Umbilical cord (tissue), 2 donors: ENCODE measurements at places on chromosomes 6 and 20. TPM values are rescaled to one million over a fixed set of nuclear protein-coding genes. Genes with fewer than 3 reads are reported as not detected.
A peak's percentile ranks its signal among the peaks of the same experiment; 100 is the strongest.

The SRF gene
- 34.2 TPM for total RNA-seq

DNA sequence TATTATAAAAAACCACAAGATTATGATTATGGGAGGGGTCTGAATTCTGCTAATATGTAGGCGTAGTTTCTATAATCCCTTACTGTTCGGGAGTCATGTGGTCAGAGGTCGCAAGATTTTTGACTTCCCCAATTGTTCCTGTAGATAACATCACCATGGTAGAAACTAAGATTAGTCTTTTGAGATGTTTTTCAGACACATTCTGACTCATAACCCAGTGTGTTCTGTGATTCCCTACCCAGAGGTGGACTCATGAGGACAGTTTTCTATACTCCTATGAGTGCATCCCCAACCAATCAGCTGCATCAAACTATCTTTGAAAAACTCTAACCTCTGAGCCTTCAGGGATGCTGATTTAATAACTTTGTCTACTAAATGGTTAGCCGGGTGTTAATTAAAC lies 175.5 kb downstream of the RFPL4B start:
- no peak for DNase-seq

The SPACA1 gene
- not detected for total RNA-seq

The FILIP1 gene
- total RNA-seq, result 79.2 TPM

DNA sequence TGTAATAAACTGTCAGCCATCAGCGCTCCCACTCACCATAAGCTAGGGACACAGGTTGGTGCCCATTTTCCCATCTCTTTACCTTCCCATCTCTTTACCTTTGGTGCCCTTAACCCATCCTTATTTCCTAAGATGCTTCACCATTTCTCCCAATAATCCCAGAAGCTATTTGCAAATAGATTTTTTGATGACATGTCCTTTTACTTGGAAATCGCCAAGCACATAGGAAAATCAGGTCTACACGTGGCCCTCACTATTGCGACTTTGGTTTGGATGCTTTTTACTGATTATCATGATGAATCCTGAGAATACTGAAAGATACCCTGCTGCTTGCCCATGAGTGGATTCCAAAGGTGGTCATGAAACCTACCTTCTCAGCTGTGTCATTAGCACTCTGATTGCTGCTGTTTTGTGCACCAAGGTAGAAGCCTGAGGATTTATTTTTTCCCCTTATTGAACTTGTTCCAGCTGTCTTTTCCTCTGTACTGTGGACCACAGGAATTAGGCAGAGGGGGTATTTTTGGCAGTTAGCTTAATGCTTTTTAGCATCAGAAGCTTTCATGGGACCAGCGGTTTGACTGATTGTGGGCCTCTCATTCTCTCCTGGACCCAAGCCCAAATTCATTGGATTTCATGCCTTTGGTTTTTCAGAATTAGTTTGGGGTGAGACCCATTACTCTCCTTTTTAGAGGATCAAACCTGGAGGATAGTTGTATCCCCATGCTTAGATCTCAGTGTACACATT lies 229.6 kb upstream of the RIN2 start:
- no peak for DNase-seq

The BMP6 gene
- total RNA-seq, result 144 TPM

The FAXC gene
- 5.3 TPM for total RNA-seq

The PLCB4 gene
- total RNA-seq, result 7.2 TPM

The BRD2 gene
- total RNA-seq, result 73.7 TPM

The ADIG gene
- not detected for total RNA-seq

The NAPB gene
- 26.5 TPM for total RNA-seq

DNA sequence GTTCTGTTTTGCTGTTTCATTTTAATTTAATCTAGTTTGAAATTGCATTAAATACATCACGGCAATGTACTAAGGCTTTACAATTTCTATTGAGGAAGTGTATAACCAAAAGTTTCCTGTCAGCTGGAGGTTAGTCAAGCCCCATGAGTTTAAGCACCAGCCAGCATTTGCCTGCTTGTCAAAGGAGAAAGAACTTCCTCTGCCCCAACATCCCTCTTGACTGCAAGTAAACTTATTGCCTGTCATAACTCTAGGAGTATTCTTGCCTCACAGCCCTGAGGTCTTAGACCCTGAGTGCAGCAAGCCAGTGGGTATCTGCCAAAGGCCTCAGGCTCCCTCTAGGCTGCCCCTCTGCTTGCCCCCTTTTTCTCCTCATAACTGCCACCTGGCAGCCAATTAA lies 106.7 kb upstream of the INSM1 start:
- DNase-seq, result peak; percentile 10

DNA sequence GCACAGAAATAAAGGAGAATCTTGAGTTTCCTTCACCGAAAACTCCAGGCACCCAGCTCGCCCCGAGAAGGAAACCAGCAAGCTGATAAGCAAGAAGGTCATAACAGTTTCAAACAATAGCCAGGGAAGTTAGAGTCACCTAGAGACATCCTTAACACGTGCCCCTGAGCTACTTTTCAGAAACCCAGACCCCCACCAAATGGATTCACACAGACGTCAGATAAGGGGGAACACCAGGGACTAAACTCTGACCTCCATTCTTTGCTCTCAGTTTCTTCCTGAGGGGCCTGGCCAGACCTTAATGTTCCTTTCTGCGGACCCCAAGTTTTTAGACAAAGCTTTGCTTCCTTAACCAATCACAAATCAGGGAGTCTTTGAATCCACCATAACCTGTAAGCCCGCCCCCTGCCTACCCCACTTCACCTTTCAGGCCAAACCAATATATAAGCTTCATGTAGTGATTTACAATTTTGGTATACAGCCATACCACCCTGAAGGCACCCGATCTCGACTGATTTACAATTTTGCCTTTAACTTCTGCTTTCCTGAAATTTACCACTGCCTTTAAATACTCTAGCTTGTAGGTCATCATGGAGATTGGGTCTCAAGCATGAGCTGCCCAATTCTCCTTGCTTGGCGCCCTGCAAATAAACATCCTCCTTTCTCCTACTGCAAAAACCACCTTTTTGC lies 11.7 kb downstream of the SOD2 start:
- DNase-seq, result no peak

DNA sequence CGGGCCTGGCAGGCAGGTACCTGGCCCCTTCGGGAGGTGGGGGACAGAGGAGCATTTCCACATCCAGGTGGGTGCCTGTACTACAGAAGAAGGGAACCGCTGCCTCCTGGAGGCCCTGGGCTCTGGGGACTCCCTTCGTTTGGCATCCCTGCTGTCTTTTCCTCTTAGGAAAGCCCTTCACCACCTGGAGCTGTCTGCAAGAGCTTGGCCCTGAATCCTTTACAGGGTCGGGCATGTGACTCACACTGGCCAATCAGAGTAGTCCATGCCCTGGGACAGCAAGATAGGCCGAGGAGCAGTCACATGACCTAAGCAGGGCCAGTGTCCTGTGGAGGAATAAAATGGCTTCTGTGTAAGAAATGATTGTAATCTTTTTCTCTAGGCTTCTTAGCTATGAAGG lies 224.9 kb downstream of the ANKRD60 start:
- DNase-seq, result no peak

DNA sequence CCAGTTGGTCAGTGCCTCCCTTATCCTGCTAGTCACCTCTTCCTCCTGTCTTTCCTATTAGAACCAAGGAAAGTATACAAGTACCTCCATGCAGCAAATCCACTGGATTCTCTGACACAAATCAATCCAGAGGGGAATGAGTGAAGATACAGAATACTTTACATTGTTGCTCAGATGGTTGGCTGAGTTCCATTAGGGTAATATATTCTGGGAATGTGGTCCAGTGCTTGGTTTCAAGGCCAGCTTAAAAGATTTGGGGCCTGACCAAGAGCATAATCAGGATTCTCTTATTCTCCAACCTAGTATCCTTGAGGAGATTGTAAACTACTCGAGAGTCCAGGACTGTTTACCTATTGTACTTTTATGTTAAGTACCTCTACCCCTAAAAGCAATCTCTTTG lies 23.0 kb downstream of the CARMIL1 start:
- DNase-seq, result peak; percentile 74

The NR2E1 gene
- 0.48 TPM for total RNA-seq

- no peak for DNase-seq
Measured at GRCh38 chr6:29294499-29294914, 7.0 kb upstream of the OR14J1 start.

GRCh38 chr6:142482974-142483373 lies 181.2 kb downstream of the ADGRG6 start:
- no peak for DNase-seq

DNA sequence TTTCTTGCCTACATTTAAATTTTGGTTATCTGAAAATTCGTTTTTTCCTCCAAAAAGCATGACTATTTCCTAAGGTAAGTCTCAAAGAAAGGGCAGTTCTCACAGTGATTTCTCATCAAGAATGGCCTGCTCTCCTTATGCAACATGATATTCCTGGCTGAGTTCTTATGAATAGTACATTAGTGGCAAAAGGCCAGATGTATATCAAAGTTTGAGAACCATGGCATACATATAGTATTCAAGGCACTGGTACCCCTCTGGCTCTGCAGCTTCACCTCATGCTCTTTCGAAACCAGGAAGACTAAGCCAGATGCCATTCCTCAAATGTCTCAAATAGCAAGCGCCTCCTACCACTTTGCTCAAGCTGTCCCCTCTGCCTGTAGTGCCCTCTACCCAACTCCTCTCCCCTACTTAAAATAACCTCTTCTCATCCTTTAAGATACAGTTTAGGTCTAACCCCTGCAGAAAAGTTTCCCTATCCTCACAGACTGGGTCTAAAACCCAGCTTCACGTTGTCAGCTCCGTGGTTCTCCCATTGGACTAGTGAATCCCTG lies 280.3 kb downstream of the HACE1 start:
- no peak for DNase-seq

GRCh38 chr20:14947946-14948345 lies 610.5 kb upstream of the FLRT3 start:
- DNase-seq, result peak; percentile 72

DNA sequence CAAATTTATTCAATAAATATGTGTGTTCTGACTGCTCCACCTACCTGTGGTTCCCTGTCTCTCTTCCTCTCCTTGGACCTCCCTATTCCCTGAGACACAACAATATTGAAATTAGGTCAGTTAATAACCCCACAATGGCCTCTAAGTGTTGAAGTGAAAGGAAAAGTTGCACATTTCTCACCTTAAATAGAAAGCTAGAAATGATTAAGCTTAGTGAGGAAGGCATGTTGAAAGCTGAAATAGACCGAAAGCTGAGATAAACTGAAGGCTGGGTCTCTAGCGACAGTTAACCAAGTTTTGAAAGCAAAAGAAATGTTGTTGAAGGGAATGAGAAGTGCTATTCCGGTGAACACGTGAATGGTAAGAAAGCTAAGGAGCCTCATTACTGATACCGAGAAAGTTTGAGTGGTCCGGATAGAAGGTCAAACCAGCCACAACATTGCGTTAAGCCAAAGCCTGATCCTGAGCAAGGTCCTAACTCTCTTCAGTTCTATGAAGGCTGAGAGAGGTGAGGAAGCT lies 34.1 kb downstream of the UST start:
- DNase-seq, result no peak

GRCh38 chr6:109799664-109800063 lies 108.6 kb downstream of the FIG4 start:
- no peak for DNase-seq

DNA sequence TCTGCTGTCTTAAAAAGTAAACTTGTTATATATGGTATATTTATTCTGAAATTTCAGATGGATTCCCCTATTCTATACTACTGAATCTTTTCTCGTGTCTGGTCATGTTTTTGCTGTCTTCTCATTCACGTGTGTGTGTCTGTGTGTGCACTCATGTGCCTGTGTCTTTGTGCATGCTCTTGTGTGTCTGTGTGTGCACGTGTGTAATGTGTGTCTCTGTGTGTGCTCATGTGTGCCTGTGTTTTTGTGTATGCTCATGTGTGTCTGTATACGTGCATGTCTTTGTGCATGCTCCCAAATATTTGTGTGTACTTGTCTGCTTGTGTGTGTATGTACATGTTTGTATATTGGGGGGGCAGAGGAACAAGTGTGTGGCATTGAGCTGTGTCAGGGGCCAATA lies 34.0 kb downstream of the PRR18 start:
- no peak for DNase-seq

The MICA gene
- 6.0 TPM for total RNA-seq

DNA sequence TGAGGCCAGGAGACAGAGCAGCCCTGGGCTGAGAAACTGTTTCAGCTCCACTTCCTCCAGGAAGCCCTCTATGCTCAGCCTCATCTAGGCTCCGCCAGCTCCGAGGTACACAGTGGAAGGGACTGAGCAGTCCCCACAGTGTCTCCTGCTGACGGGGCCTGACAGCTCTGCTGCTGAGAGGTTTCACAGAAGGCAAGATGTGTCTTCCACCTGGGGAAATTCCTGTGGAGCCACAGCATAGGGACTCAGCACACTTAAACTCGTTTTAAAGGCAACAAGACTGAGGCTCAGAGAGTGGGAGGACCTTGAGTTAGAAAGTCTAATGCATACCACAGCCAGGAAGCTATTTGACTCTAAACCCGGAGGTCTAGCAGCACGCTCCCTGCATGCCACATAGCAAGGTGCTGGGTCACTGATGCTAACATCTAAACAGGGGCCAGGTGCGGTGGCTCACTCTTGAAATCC lies 6.8 kb downstream of the ADA start:
- DNase-seq, result no peak

- DNase-seq, result no peak
Measured at GRCh38 chr20:2986466-2986865, 57.0 kb upstream of the GNRH2 start.

GRCh38 chr6:163701762-163702161 lies 287.2 kb downstream of the QKI start:
- DNase-seq, result no peak

The MAP3K5 gene
- total RNA-seq, result 10.6 TPM
